ENCODE measurements at places on chromosomes 7 and 10.

- no peak for DNase-seq
These were observed 419.0 kb upstream of the GALNT17 start for GRCh38 chr7:70712942-70713341.

DNA sequence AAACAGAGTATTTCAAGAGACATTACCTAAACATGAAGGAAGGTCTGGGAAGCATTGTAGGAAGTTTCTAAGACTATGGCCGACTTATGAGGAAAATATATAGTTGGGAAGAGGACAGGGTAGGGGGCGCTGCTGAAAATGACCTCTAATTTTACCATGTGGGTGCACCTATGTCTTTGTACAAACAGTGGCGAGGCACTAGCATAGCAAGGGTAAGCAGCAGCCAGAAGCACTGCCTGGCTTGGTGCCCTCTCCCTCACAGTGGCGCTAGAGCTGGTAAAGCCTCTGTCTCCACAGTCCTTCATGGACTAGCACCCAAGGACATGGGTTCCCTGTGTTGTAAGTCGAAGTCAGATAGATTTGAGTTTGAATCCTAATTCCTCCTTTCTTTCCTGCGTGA is 461.2 kb downstream of the INHBA start:
- DNase-seq: no peak

GRCh38 chr10:35318551-35318950 is 17.8 kb upstream of the CCNY start:
- no peak for DNase-seq

- no peak for DNase-seq
These were observed 24.1 kb downstream of the FZD1 start for GRCh38 chr7:91288208-91288824.

DNA sequence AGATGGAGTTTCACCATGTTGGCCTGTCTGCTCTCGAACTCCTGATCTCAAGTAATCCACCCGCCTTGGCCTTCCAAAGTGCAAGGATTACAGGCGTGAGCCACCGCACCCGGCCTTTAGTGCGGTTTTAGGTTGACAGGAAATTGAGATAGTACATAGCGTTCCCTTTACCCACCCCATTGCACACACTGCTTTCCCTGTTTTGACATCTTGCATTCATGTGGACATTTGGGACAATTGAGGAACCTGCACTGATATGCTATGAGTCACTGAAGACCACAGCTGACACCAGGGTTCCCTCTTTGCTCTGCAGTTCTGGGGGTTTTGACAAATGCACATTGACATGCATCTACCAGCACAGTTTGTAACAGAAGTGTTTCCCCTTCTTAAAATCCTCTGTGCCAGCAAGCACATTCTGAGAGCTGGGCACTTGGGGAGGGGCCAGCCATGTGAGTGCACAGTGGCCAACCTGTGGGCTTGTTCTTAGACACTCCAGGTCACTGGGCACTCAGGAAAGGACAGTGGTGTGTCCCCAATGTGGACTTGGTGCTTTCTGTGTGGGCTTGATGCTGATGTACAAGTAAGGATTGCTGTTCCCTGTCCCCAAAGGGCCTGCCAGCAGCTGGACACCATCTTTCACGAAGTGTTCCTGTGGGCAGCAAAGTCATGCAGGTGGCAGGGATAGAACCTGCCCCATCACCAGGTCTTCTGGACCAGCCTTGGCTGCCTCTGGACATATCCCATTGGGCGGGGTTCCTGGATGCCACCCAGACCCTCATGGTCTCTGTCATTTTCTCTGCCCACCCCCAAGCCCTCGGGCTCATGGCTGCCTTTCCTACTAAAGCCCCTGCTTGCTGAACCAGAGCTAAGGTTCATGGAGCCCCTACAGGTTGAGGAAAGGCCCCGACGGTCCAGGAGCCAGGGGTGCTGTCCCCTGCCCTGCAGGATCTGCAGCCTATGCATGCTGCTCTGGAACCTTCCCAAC is 579.8 kb downstream of the GLRX3 start:
- no peak for DNase-seq

GRCh38 chr7:110835218-110835617 is 255.7 kb upstream of the LRRN3 start:
- no peak for DNase-seq

- DNase-seq: no peak
These were observed 124.5 kb downstream of the MYOF start for GRCh38 chr10:93357680-93358079.

GRCh38 chr10:11483201-11484148 is 128.0 kb downstream of the USP6NL start:
- DNase-seq: no peak

DNA sequence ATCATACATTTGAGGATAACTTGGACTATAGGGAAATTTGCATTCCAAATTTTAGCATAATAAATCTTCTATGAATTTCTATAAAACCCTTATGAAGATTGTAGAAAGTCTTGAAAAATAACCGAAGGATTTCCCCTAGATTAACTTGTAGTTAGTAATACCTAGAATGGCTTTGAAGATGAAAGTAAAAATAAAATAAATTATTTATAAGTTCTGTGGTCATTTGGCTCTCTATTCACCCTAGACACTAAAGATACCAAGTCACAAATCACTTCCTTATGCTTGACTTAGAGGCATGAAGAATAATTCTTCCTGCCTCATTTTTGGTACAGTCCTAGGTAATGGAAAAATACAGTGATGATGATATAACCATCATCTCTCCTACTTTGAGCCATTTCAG is 79.3 kb downstream of the CSTF2T start:
- DNase-seq: no peak

DNA sequence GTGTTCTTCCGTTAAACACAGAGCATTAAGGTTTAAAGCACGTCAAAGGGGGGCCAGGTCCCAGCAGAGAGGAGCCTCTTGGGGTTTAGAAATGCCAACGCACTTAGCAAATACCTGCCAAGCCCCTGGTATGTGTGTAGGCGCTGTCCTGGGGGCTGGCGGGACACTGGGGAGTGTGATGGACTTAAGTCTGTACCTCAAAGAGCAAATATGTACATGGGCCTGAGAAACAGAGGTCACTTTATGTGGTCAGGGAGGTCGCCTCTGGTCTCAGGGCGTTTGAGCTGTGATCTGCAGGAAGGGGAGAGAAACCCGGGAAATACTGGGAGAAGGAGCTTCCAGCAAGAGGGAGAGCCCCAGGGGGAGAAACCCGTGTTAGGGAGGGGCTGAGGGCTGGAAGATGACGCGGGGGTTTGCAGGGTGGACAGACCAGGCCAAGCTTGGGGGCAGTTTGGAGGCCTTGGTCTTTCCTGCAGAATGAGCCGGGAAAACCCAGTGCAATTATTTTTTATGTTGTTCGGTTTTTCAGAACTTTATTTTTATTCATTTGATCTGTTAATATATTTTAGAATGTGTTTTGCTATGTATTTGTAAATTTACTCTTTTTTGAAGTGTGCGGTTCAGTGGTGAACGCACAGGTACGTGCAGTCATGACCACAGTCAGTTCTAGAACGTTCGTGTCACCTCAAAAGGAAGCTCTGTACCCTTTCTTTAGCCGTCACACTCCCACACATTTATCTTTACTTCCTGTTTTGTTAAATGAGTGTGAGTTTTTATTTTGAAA is 441.4 kb upstream of the FOXK1 start:
- no peak for DNase-seq

- DNase-seq: no peak
These were observed 47.3 kb upstream of the PIP4K2A start for GRCh38 chr10:22761569-22762220.

- no peak for DNase-seq
These were observed 104.6 kb downstream of the WDR37 start for GRCh38 chr10:1160561-1161314.

- no peak for DNase-seq
These were observed 70.0 kb downstream of the ALOX5 start for GRCh38 chr10:45444022-45444421.

GRCh38 chr10:20890009-20890408 is 7.1 kb downstream of the NEBL start:
- no peak for DNase-seq

DNA sequence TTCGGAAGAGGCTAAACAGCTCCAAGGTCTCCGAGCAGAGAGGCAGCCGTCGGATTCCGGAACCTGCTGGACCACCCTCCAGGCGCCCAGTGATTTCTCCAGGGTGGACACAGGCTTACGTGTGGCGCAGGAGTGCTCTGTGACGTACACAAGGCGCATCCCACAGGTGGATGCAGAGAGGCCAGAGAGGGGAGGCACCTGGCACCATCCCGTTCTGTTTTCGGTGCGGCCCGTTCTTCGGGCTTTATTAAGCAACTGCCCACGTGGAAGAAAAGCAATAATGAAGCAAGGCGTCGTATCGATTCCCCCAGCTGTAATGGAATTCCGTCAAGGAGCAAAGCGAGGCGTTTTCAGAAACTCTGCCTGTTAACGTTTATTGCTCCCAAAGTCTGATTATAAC is 163.6 kb downstream of the PTPRN2 start:
- DNase-seq: no peak

GRCh38 chr7:65441010-65441409 is 67.4 kb downstream of the ZNF92 start:
- DNase-seq: no peak

DNA sequence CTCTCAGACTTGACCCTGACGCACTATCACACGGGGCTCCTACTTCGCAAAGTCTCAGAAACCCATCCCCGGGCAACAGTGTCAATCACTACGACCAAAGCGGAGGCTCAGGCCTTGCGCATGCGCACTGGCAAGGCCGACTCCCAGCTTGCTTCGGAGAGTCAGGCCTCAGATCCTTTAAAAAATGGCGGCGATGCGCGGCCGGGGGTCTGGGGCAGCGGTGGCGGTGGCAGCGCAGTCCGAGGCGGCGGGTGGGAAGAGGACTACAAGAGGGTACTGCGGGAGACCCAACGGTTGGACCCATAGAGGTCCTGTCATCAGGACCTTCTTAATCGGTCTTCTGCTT is 196.9 kb downstream of the ZNF716 start:
- no peak for DNase-seq

DNA sequence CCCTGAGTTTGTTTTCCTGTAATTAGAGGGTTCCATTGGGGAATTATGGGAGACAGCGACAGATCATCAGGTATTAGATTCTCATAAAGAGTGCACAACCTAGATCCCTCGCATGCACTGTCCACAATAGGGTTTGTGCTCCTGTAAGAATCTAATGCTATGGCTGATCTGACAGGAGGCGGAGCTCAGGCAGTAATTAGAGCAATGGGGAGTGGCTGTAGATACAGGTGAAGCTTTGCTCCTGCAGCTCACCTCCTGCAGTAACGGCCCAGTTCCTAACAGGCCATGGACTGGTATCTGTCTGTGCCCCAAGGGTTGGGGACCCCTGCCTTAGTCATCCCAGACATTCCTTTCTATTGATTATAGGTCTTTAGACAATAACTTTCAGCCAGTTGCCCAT is 894 bp upstream of the ZSCAN21 start:
- DNase-seq: no peak

DNA sequence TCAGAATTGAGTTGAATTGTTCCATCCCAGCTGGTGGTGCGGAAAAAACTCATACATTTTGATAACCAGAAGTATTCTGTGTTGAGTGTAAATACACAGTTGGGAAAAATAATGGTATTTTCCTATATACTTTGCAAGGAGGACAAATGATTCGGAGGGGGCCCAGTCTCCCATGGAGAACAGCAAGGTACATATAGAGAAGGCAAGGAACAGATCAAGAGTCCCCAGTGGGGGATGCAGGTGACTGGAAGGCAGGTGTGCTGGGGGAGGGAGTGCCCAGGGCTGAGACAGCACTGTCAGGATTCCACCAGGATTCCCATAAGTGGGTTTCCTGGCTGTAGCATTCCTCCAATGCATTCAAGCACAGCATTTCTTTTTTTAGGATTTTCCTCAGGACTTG is 10.8 kb upstream of the ADCY1 start:
- DNase-seq: no peak

DNA sequence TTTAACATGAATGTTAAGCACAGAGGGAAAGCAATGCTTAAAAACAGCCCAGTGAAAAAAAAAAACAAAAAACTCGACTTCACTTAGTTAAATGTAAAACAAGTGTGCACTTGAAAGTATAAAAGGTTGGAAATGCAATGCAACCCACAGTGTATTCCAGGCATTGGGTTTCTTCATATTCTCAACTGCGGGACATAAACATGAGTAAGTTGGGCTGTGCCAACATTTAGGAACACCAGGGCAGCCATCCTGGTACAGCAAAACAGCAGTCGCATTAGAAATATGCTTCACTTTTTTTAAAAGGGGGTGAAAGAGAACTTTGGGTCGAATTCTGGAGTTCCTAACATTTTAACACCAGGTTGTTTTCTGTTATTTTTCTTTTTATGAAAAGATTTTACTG is 937 bp downstream of the STEAP1 start:
- DNase-seq: no peak

DNA sequence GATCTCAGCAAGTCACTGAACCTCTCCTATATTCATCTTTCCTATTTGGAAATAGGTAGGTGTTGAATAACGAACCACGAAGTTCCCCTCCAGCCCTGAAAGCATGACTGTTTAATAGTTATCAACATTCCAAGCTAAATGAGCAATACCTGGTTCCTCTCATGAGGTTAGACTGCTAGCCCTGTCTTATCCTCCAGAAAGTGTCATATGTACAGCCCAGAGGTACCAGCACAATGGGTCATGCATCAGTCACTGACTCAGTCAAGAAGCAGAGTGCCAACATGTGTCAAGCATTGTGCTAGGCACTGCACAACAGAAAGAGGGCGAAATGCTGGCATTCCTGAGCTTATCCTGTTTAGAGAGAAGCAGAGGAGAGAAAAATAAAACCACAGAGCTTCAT is 70.0 kb downstream of the AMPH start:
- no peak for DNase-seq

- no peak for DNase-seq
These were observed 12.4 kb downstream of the MAT1A start for GRCh38 chr10:80277016-80277415.

- DNase-seq: no peak
These were observed 6.3 kb downstream of the WNT16 start for GRCh38 chr7:121334875-121335648.

- DNase-seq: no peak
These were observed 18.7 kb upstream of the UTF1 start for GRCh38 chr10:133211141-133211830.

- no peak for DNase-seq
These were observed 394.8 kb upstream of the IGFBP3 start for GRCh38 chr7:46315891-46316290.

GRCh38 chr10:120732067-120732466 is 119.1 kb upstream of the WDR11 start:
- DNase-seq: no peak

DNA sequence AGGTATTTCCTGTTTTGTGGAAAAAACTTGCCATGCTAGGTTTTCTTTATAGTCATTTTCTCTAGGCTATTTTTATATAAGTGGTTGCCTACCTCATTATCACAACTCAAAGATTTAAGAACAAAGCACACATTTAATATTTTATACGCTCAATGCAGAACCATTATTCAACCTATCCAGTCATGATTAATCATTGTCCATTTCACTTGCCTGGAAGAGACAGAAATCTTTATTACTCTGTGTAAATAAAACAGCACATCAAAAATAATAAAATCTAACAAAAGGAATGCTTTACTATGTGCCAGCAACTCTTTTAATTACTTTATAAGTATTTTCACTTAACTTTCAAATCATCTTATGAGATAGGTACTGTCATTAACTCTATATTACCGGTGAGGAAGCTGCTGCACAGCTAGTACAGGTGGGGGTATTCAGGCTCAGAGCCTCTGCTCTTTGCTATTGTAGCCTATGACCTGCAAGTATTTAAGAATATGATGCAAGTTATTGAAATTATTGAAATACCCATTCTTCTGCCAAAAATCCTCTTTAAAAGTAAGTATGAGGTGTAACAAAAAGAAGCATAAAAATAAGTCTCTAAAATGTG is 16.4 kb upstream of the TAS2R16 start:
- DNase-seq: no peak

GRCh38 chr7:1156782-1157535 is 3.0 kb downstream of the ZFAND2A start:
- no peak for DNase-seq

Data from T-helper 22 cell (primary cell).